ENCODE measurements at places on chromosomes 1 and 21.

GRCh38 chr1:94999456-95000131 lies 72.7 kb upstream of the CNN3 start:
- DNase-seq, result no peak

GRCh38 chr1:101112051-101112780 lies 86.6 kb upstream of the DPH5 start:
- DNase-seq, result no peak

DNA sequence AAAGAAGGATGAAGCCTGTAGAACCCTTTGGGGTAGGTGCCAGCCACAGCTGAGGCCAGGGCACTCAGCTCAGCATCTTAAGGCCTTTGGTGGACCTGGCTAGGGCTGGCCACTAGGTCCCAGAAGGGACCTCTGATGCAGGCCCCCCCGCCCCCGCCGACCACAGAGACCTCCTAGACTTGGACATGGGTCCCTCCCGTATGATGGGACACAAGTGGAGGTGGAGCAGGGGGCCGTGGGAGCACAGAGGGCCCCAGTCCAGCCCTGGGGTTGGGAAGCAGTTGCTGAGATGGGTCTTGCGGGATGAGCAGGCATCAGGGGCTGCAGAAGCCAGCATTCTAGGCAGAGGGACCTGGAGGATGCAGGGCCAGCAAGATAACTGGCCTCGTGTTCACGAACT lies 3.2 kb downstream of the B4GALT2 start:
- no peak for DNase-seq

- no peak for DNase-seq
These were observed 18.5 kb upstream of the RAB42 start for GRCh38 chr1:28573564-28573963.

- no peak for DNase-seq
These were observed 343.1 kb upstream of the DUSP10 start for GRCh38 chr1:222084996-222085395.

DNA sequence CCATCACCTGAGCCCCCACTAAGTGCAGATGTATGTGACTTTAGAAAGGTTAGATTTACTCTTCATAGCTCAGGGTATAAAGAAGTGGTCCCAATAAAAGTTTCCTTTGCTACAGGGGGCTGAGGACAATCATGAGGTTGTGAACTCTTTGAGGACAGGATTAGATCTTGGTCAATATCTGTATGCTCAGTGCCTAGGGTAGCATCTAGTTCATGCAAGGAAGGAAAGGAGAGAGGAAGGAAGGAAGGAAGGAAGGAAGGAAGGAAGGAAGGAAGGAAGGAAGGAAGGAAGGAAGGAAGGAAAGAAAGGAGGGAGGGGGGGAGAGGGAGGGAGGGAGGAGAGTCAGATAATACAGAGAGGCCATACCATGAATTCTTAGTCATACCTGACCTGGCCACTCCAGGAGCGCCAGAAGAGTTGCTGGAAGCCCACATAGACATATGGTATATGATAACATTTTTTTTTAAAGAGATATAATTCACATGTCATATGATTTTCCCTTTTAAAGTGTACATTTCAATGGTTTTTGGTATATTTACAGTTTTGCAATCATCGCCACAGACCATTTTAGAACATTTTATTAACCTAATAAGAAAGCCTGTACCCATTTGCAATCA lies 9.7 kb upstream of the CSRP1 start:
- no peak for DNase-seq

- peak; percentile 61 for DNase-seq
These were observed 32.1 kb upstream of the KCNE1 start for GRCh38 chr21:34544032-34544496.

GRCh38 chr1:115839679-115840237 lies 1.2 kb downstream of the NHLH2 start:
- DNase-seq, result no peak

GRCh38 chr1:211153932-211154331 lies 20.0 kb upstream of the KCNH1 start:
- DNase-seq, result no peak

GRCh38 chr1:248404024-248404423 lies 1.2 kb downstream of the OR2T1 start:
- DNase-seq, result no peak

DNA sequence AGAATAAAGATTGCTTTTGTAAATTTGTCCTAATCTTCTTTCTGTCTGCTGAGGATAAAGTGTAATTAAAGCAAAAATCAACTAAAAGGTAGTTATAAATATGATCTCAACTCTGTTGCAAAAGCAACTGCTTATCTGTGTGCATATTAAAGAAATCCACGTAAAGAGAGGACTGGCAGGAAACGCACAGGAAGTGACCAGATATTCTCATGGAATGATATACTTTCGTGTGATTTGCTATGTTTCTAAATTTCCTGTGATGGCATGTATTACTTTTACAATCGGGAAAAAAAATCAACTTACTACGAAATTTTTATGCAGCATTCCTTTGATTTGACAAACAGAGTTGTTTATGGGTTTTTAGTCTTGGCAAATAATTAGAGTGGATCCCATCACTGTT lies 75.4 kb downstream of the RGS2 start:
- DNase-seq, result no peak
